ENCODE measurements at places on chromosomes 2 and 18. TPM values are rescaled to one million over a fixed set of nuclear protein-coding genes. Genes with fewer than 3 reads are reported as not detected.

DNA sequence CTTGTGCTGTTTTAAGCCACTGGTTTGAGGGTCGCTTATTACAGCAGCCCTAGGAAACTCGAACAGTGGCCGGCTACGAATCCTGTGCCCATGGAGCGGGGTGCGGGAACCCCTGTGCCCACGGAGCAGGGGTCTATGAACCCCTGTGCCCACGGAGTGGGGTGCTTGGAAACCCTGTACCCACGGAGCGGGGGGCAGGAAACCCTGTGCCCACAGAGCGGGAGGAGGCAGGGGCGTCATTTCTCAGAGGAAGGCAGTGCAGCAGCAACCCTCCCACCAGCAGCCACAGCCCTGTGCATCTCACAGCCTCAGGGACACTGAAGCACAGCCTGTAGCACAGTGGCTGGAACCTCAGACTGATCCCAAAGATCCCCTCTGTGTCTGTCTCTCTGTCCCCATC is 34.2 kb upstream of the GPC1 start:
- no peak for DNase-seq
- H3K27ac ChIP-seq: no peak overlapping the region
- no peaks in the 10 kb centered on the region for H3K4me1 ChIP-seq
- H3K4me3 ChIP-seq: no peak overlapping the region

GRCh38 chr18:68244786-68245185 is 470.1 kb downstream of the TMX3 start:
- H3K4me3 ChIP-seq: no peak overlapping the region
- no peak for DNase-seq
- no peaks in the 10 kb centered on the region for H3K4me1 ChIP-seq

- DNase-seq: no peak
- no peak overlapping the region for H3K27ac ChIP-seq
- no peak overlapping the region for H3K4me3 ChIP-seq
- no peaks in the 10 kb centered on the region for H3K27me3 ChIP-seq
- no peaks in the 10 kb centered on the region for H3K36me3 ChIP-seq
Measured at GRCh38 chr2:188204824-188205223, 86.8 kb upstream of the GULP1 start.

TSGA10 gene
- total RNA-seq: 15.0 TPM

GPR75 gene
- 3.3 TPM for total RNA-seq

GTF2A1L gene
- total RNA-seq: not detected

DNA sequence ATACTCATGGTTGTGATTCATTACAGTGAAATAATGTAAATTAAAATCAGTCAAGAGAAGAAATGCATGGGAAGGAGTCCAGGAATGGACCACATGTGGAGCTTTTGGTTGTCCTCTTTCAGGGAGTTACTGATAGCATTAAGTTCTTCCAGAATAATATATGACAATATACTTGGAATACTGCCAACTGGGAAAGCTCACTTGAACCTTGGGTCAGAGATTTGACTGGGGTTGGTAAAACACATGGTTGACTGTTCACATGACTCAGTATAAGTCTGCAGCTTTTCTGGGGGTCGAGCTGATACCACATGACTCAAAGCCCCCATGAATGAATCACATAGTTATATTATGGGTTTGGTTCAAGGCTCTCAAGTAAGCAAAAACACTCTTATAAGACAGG is 1109.0 kb upstream of the CHAC2 start:
- H3K4me1 ChIP-seq: no peaks in the 10 kb centered on the region
- H3K36me3 ChIP-seq: no peaks in the 10 kb centered on the region
- no peaks in the 10 kb centered on the region for H3K27me3 ChIP-seq
- H3K27ac ChIP-seq: no peak overlapping the region
- no peak overlapping the region for H3K4me3 ChIP-seq
- no peak for DNase-seq

METAP1D gene
- total RNA-seq: 14.0 TPM

TUBA3E gene
- not detected for total RNA-seq

DNA sequence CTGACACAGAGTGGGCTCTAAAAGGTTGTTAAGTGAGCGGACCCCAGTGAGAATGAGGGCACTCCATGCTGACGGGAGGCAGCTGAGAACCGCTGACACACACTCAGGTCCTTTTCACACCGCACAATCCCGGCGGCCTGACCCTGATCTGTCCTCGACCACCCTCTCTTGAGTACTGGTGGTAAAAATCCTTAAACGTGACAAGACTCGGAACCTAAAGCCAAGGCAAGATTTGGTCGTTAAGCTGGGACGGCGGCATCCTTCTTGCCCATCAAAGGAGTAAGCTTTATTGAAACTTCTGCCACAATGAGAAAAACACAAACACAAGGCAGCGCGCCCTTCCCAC is 569 bp downstream of the TMX3 start:
- H3K27ac ChIP-seq: peak overlapping the region; percentile 80
- H3K27me3 ChIP-seq: no peaks in the 10 kb centered on the region
- H3K4me3 ChIP-seq: peak overlapping the region; percentile 94
- DNase-seq: peak; percentile 4

DNA sequence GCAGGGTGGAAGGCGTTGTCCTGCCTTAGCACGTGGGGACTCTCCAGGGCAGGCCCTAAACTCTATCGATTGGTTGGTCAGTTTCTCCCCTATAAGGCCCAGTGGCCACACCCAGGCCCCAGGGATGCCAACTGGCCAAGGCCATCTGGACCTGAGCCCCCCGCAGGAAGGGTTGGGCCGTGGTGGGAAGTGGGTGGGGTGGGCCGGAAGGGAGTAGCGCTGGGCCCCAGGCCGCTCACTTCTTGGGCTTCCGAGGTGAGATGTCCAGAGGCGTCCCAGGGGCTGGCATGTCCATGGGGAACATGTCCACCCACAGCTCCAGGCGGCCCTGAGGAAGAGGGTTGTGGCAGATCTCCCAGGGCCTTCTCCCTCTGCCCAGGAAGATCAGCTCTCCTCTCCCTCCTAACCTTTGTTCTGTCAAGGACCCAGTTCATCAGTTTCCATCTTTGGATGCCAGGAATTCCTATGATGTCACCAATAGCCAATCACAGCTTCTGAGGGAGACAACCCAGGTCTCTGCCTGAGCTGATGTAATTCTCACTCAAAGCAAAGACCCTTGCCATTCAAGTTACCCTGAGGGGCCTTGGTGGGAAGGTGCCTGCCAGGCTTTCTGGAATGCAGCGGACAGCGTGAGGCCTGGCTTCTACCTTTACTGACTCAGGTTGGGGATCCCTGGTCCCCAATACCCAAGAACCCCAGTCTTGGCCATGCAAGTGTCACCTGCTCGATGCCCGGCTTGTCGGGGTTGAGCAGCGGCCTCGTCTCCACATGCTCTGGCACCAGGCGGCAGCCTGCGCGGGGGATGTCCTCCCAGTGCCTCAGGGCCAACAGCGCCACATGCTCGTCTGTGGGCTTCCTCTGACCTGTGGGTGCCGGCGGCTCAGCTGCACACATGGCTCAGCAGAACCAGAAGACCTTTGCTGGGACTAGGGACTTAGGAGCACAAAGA is 14.4 kb downstream of the OTOF start:
- DNase-seq: peak; percentile 76
- H3K4me1 ChIP-seq: peaks cover 25% of the 10 kb centered on the region
- no peak overlapping the region for H3K4me3 ChIP-seq
- H3K27me3 ChIP-seq: no peaks in the 10 kb centered on the region
- H3K36me3 ChIP-seq: no peaks in the 10 kb centered on the region
- H3K27ac ChIP-seq: no peak overlapping the region

MOGAT1 gene
- total RNA-seq: 4.3 TPM

DNA sequence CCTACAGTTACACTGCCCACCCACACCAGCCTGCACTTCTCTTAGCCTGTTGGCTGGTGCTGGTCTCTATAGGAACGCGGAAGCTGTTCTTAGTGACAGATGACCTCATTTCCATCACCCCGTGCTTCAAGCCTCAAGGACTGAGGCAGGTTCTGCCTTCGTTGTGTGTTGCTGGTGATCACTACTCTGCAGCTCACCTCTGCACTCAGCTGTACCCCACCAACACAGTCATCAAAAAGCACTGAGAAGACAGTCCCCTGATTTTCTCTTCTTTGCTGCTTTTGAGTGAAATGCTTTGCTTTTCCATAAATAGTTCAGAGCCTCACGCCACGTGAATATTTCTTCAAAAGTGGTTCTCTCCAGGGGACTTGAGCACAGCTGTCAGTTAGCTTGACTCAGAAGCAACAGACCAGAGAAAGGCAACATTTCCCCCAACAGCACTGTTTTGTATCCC is 225.7 kb upstream of the CCDC150 start:
- no peaks in the 10 kb centered on the region for H3K36me3 ChIP-seq
- H3K4me1 ChIP-seq: no peaks in the 10 kb centered on the region
- DNase-seq: no peak
- no peak overlapping the region for H3K27ac ChIP-seq

MC4R gene
- not detected for total RNA-seq

PSMA8 gene
- total RNA-seq: not detected

SPHKAP gene
- not detected for total RNA-seq

DNA sequence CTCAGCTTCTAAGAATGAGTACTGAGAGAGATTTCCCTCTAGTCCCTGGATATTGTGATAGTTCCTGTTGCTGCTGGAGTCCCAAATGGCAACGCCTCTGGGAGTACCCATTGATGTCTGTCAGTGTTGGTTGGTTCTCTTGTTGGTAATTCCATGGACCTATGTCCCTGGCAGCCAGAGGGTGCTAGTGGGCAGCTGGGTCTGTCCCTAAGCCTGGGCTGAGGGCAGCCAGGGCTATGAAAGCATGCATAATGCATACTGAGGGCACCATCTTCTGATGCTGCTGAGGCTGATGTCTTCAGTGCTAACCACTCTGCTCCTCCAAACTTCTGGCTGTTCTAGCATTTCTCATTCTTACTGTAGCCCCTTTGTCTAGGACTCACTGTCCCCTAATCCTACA is 35.9 kb downstream of the NABP1 start:
- H3K27me3 ChIP-seq: no peaks in the 10 kb centered on the region
- no peak overlapping the region for H3K4me3 ChIP-seq
- H3K4me1 ChIP-seq: no peaks in the 10 kb centered on the region
- no peaks in the 10 kb centered on the region for H3K36me3 ChIP-seq
- H3K27ac ChIP-seq: no peak overlapping the region
- DNase-seq: peak; percentile 24

TYMS gene
- total RNA-seq: 80.1 TPM

GRCh38 chr2:36672199-36672598 is 24.3 kb upstream of the VIT start:
- H3K4me1 ChIP-seq: no peaks in the 10 kb centered on the region
- H3K4me3 ChIP-seq: no peak overlapping the region
- no peak overlapping the region for H3K27ac ChIP-seq
- no peaks in the 10 kb centered on the region for H3K36me3 ChIP-seq
- H3K27me3 ChIP-seq: no peaks in the 10 kb centered on the region
- DNase-seq: peak; percentile 52

DNA sequence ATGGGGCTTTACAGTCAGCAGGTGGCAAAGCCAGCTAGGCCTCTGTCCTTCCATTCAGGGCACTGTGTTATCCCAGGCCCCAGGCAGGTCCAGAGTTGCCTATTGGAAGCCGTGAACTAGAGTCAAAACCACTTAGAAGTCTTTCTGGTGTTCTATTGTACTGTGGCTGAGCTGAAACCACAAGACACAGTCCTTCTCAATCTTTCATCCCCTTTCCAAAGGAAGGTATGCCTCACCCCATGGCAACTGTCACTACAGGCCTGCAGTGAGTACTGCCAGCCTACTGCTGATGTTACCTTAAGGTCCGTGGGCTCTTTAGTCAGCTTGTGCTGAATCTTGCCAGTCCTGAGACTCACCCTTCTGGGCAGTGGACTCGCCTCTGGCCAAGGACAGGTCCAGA is 181.6 kb downstream of the GULP1 start:
- H3K4me3 ChIP-seq: no peak overlapping the region
- H3K36me3 ChIP-seq: no peaks in the 10 kb centered on the region
- H3K27me3 ChIP-seq: no peaks in the 10 kb centered on the region
- H3K4me1 ChIP-seq: no peaks in the 10 kb centered on the region
- no peak for DNase-seq

- H3K4me1 ChIP-seq: no peaks in the 10 kb centered on the region
- H3K4me3 ChIP-seq: no peak overlapping the region
- H3K27ac ChIP-seq: no peak overlapping the region
- H3K36me3 ChIP-seq: no peaks in the 10 kb centered on the region
- peak; percentile 58 for DNase-seq
Measured at GRCh38 chr2:238970553-238971081, 122.7 kb downstream of the TWIST2 start.

DNA sequence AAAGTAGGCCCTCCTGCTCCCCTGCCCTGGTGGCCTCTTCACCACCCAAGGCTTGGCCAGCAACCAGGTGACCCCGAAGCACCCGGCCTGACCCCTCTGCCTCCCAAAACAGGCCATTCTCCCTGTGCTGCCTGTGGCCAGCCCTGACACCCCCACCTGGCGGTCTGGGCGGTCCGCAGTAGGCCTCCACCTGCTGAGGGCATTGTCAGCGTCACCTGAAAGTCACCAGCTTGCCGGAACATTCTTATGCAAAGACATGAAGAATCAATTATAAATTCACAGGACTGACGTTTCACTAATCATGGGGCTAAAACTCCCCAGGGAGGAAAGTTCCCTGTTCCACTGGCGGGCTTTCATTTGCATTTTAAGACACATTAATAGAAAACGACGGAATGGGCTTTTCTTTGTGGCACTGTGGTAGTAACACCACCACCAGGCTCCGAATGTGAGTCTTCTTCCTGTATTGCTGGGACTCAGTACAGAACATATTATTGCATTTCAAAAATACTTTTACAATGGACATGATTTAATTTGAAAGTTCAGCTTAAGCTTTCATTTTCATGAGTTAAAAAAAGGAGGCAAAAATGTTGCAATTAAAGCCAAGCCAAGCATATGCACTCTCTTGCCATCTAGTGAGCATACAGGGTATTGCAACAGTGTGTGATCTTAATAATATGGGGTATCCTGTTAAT is 57.4 kb downstream of the ADI1 start:
- H3K27me3 ChIP-seq: no peaks in the 10 kb centered on the region
- no peak overlapping the region for H3K27ac ChIP-seq
- peaks cover 39% of the 10 kb centered on the region for H3K4me1 ChIP-seq
- H3K36me3 ChIP-seq: peaks cover 20% of the 10 kb centered on the region

C2orf80 gene
- not detected for total RNA-seq

TFCP2L1 gene
- total RNA-seq: not detected

GRCh38 chr2:125364192-125364983 is 1291.6 kb upstream of the GYPC start:
- no peak overlapping the region for H3K27ac ChIP-seq
- no peaks in the 10 kb centered on the region for H3K36me3 ChIP-seq
- H3K4me1 ChIP-seq: no peaks in the 10 kb centered on the region
- no peak for DNase-seq
- no peak overlapping the region for H3K4me3 ChIP-seq

GRCh38 chr2:234098681-234099080 is 48.2 kb downstream of the SPP2 start:
- H3K36me3 ChIP-seq: no peaks in the 10 kb centered on the region
- no peak overlapping the region for H3K27ac ChIP-seq
- H3K4me1 ChIP-seq: no peaks in the 10 kb centered on the region

CFAP65 gene
- total RNA-seq: not detected

HOXD4 gene
- total RNA-seq: 0.31 TPM
